ENCODE measurements at places on chromosomes 11 and 22. TPM values are rescaled to one million over a fixed set of nuclear protein-coding genes. Genes with fewer than 3 reads are reported as not detected.
A peak's percentile ranks its signal among the peaks of the same experiment; 100 is the strongest.

Gene C11orf16
- 0.10 TPM for polyA plus RNA-seq

Gene ZNRF3
- not detected for polyA plus RNA-seq

Gene OR52M1
- polyA plus RNA-seq: not detected

DNA sequence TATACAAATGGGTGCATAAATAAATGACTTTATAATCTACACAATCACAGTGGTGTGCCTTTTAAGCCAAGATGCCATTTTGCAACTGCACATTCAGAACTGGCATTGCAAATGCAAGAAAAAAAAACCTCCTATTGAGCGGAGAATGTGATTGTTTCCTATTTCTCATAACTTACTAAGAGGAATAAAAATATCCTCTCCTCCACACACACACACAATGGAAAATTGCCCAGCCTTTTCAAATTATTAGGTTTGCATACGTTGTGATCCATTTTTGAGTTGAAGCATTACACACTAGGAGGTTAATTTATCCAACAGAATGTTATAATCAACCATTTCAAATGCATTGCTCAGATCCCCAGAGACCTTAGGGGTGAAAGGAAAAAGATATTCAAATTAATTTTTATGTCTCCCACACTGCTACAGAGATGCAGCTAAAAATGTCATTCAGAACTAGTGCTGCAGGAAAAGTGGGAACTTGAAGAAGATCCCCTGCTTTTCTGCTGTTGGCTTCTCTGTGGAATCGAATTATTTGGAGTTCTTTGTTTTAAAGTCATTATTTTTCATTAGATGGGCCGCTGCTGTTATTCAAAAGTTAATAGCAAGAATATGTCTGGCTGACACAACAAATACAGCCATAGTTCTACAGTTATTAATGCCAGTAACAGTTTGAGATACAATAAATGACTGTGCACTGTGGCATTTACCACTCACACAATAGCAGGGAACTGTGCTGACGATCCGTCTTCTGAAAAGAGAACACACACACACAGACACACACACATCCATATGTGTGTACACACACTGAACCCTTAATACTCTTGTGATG is 299.9 kb upstream of the ANO5 start:
- H3K4me3 ChIP-seq: no peak overlapping the region
- H3K4me1 ChIP-seq: no peaks in the 10 kb centered on the region
- H3K27ac ChIP-seq: no peak overlapping the region
- H3K27me3 ChIP-seq: no peaks in the 10 kb centered on the region
- DNase-seq: no peak

DNA sequence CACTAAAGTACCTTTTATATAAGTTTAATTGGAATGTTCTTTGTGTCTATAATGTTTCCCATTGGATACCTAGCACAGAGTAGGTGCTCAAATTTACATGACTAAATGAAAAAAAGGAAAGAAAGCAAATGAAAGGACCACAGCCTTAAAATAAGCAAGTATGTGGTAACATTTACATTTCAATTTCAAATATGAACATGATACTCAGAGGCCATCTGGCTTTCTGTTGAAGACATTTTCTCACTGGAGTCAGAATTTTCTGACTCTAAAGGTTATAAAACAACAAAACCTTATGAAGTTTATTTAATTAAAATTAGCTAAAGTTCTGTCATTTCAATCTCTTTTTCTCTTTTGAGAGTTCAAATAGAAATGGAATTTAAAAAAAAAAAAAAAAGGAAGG is 904 bp upstream of the ANGPTL5 start:
- H3K36me3 ChIP-seq: no peaks in the 10 kb centered on the region
- H3K4me1 ChIP-seq: peaks cover 18% of the 10 kb centered on the region
- no peak overlapping the region for H3K27ac ChIP-seq
- H3K27me3 ChIP-seq: no peaks in the 10 kb centered on the region

- H3K4me3 ChIP-seq: no peak overlapping the region
- peaks cover 49% of the 10 kb centered on the region for H3K36me3 ChIP-seq
- no peak for DNase-seq
- peaks cover 52% of the 10 kb centered on the region for H3K4me1 ChIP-seq
- peak overlapping the region; percentile 35 for H3K27ac ChIP-seq
These were observed 8.1 kb downstream of the MALAT1 start for GRCh38 chr11:65506772-65507505.

GRCh38 chr11:82234256-82234655 is 499.4 kb downstream of the FAM181B start:
- no peaks in the 10 kb centered on the region for H3K36me3 ChIP-seq
- no peak for DNase-seq
- no peaks in the 10 kb centered on the region for H3K27me3 ChIP-seq
- no peaks in the 10 kb centered on the region for H3K4me1 ChIP-seq
- H3K27ac ChIP-seq: no peak overlapping the region

Measured in CD4-positive, alpha-beta memory T cell (primary cell).